Activated CD4-positive, alpha-beta memory T cell treated with anti-CD3 and anti-CD28 coated beads for 36 hours (primary cell): ENCODE measurements at places on chromosomes 16 and 17. TPM values are rescaled to one million over a fixed set of nuclear protein-coding genes. Genes with fewer than 3 reads are reported as not detected.
A peak's percentile ranks its signal among the peaks of the same experiment; 100 is the strongest.

ADAM11 gene
- 0.33 TPM for total RNA-seq

GRCh38 chr17:44132275-44132821 lies 8.9 kb upstream of the HDAC5 start:
- DNase-seq = no peak
- no peaks in the 10 kb centered on the region for H3K27me3 ChIP-seq

GRCh38 chr17:16470265-16470664 lies 21.7 kb downstream of the LRRC75A start:
- no peak for DNase-seq
- no peaks in the 10 kb centered on the region for H3K4me1 ChIP-seq
- no peaks in the 10 kb centered on the region for H3K27me3 ChIP-seq
- H3K27ac ChIP-seq = no peak overlapping the region
- peaks cover 4% of the 10 kb centered on the region for H3K36me3 ChIP-seq

DNA sequence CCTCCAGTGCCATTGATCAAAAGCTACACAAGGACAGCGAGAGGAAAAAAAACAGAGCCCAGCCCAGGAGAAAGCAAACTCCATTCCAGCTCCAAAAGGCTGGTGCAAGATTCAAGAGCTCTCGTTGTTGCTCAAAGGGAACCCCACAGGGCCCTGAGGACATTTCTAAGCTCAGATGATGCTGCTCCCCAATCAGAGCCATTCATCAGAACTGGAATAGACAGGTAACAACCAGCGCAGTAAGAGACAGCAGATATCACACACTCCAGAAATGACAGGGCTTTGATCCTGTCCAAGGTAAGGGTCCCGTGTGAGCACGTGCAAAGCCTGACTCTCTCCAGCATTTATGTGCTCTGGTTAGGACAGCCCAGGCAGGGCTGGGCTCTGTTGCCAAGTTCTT lies 20.1 kb downstream of the PMP22 start:
- H3K36me3 ChIP-seq = no peaks in the 10 kb centered on the region
- H3K4me3 ChIP-seq = no peak overlapping the region
- no peak overlapping the region for H3K27ac ChIP-seq
- peaks cover 10% of the 10 kb centered on the region for H3K27me3 ChIP-seq

DNA sequence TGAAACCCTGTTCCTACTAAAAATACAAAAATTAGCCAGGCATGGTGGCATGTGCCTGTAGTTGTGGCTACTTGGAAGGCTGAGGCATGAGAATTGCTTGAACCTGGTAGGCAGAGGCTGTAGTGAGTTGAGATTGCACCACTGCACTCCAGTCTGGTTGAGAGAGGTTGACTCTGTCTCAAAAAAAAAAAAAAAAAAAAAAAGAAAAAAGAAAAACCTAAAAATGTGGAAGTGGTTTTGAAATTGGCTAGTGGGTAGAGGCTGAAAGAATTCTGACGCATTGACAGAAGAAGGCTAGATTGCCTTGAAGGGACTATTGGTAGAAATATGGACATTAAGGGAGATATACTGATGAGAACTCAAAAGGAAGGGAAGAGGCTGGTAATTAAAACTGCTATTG lies 33.6 kb upstream of the CPPED1 start:
- DNase-seq = no peak
- H3K4me1 ChIP-seq = peaks cover 2% of the 10 kb centered on the region
- H3K4me3 ChIP-seq = no peak overlapping the region

VPS35L gene
- 38.0 TPM for total RNA-seq

DNA sequence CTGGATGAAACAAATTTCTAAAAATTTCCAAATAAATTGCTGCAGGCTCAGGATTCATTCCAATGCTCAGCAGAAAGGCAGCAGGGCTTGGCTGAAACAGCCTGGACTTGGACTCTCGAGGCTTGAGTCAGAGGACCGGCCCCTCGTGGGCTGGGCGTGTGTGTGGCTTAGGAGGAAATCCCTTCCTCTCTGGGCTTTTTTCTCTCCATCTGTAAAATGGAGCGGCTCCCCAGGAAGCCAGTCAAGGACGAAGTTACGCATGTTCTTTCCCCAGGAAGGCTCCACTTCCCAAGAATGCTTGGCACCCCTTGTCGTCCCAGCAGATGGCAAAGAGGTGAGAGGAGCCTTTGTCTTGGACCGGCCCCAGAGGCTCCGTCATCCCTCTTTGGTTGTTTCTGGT lies 13.5 kb downstream of the SLC46A1 start:
- peaks cover 2% of the 10 kb centered on the region for H3K4me1 ChIP-seq
- H3K27ac ChIP-seq = no peak overlapping the region
- no peaks in the 10 kb centered on the region for H3K27me3 ChIP-seq
- H3K4me3 ChIP-seq = no peak overlapping the region
- H3K36me3 ChIP-seq = peaks cover 35% of the 10 kb centered on the region

- no peaks in the 10 kb centered on the region for H3K27me3 ChIP-seq
- H3K4me1 ChIP-seq = peaks cover 79% of the 10 kb centered on the region
- DNase-seq = peak; percentile 59
- H3K36me3 ChIP-seq = peaks cover 20% of the 10 kb centered on the region
- peak overlapping the region; percentile 99 for H3K27ac ChIP-seq
Measured at GRCh38 chr16:87955302-87956097, 4.3 kb downstream of the BANP start.

ENPP7 gene
- not detected for total RNA-seq

PLCD3 gene
- total RNA-seq = 4.4 TPM

DNA sequence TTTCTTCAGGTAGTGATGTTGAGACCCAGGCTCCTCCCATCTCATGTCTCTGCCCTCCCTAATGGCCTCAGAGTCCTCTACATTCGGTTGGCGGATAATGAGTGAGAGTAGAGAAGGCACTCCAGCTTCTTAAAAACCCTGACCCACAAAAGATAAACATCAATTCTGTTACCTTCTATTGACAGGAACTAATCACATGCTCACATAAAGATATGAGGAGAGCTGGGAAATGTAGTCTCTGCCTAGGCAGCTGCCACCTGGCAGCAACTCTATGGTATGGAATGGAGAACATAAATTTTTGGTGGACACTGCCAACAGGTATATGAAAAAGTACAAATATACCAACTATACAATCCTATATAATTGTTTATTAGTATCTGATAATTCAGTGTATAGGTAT lies 110.7 kb upstream of the HLF start:
- no peak overlapping the region for H3K27ac ChIP-seq
- no peak overlapping the region for H3K4me3 ChIP-seq
- DNase-seq = no peak
- no peaks in the 10 kb centered on the region for H3K4me1 ChIP-seq

STH gene
- total RNA-seq = not detected

GRCh38 chr17:32586666-32587065 lies 99.9 kb downstream of the CDK5R1 start:
- H3K4me3 ChIP-seq = no peak overlapping the region
- H3K36me3 ChIP-seq = peaks cover 15% of the 10 kb centered on the region
- no peaks in the 10 kb centered on the region for H3K4me1 ChIP-seq
- H3K27ac ChIP-seq = no peak overlapping the region

DNA sequence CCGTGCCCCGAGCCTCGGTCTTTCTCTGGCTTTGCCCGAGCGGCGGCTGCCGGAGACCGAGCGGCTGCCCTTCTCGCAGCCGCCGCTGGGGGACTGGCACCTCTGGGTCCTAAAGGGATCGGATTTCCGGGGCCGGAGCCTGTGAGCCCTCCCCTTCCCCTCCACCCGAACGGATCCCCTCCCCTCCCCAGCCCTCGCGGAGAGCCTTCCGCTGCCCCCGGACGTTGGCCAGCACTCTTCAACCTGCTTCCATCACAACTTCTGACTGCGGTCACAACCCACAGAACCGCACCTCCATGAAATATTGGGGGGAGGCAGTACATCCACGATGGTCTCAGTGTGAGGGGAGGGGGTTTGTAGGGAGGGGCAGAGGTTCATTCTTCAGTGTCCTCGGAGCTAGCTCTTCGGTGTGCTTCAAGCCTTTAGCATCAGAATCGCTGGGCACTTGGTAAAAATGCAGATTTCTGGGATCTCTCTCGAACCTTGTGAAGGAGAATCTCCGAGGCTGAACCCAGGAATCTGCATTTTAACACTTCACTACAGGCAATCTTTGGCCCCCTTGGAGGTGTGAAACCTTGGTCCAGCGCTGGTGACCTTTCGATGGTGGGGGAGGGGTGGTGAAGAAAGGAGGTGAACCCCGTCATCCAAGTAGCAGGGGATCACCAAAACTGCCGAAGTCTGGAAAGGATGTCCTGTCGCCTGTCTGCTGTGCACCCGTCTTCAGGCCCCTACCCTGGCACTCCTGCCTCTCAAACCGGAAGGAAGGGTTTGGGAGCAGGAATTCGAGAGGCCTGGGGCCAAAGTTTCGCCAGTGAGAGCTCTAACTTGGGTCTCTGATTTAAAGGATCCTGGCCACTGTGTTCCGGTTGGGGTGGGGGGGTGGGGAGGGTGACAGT lies 812 bp upstream of the PPP1R9B start:
- no peaks in the 10 kb centered on the region for H3K27me3 ChIP-seq
- H3K4me1 ChIP-seq = peaks cover 38% of the 10 kb centered on the region
- peak overlapping the region; percentile 97 for H3K27ac ChIP-seq
- peak; percentile 94 for DNase-seq
- H3K4me3 ChIP-seq = peak overlapping the region; percentile 87
- peaks cover 21% of the 10 kb centered on the region for H3K36me3 ChIP-seq

- H3K4me1 ChIP-seq = no peaks in the 10 kb centered on the region
- no peak for DNase-seq
- H3K4me3 ChIP-seq = no peak overlapping the region
- H3K27me3 ChIP-seq = no peaks in the 10 kb centered on the region
- H3K27ac ChIP-seq = no peak overlapping the region
- no peaks in the 10 kb centered on the region for H3K36me3 ChIP-seq
Measured at GRCh38 chr17:69884356-69884755, 190.7 kb upstream of the KCNJ16 start.

DNA sequence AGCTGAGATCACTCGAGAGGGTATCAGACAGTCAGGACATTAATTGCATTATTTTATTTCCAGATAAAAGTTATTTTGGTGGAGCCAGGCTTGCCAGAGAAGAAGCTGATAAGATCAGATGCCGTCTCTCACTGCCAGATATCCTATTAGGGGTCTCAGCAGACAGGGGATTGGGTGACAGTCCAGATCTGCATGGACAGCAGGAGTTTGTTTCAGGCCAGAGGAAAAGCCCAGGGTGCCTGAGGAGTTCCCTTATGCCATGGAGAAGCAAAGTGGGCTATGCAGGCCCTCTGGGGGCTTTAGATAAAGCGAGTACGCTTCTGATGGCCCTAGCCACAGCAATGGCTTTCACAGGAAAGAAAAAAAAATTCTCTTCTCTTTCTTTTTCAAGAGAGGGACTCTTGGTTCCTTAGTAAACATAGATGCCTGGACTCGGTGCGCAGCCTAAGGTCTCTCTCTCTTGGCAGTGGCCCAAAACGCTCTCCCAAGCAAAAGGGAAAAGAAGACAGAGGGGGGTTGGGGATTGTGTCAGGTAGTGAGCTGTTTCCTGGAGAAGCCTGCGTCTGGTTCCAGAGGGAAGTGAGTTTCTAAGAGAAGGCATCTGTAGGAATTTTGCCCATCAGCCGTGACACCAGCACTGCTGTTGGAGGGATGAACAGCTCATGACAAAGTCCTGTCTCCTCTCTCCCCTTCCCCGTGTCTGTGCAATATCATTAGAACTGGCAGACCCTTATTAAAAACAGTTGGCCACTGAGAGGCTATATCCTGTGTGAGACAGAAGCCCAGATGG lies 166.3 kb upstream of the FOXF1 start:
- DNase-seq = no peak
- no peaks in the 10 kb centered on the region for H3K36me3 ChIP-seq
- H3K27me3 ChIP-seq = peaks cover 27% of the 10 kb centered on the region
- H3K4me1 ChIP-seq = no peaks in the 10 kb centered on the region
- no peak overlapping the region for H3K4me3 ChIP-seq
- no peak overlapping the region for H3K27ac ChIP-seq

GRCh38 chr16:14602443-14602963 lies 27.6 kb downstream of the PARN start:
- H3K27me3 ChIP-seq = no peaks in the 10 kb centered on the region
- DNase-seq = no peak
- H3K36me3 ChIP-seq = peaks cover 55% of the 10 kb centered on the region
- no peak overlapping the region for H3K4me3 ChIP-seq
- H3K4me1 ChIP-seq = no peaks in the 10 kb centered on the region
- H3K27ac ChIP-seq = no peak overlapping the region

DNA sequence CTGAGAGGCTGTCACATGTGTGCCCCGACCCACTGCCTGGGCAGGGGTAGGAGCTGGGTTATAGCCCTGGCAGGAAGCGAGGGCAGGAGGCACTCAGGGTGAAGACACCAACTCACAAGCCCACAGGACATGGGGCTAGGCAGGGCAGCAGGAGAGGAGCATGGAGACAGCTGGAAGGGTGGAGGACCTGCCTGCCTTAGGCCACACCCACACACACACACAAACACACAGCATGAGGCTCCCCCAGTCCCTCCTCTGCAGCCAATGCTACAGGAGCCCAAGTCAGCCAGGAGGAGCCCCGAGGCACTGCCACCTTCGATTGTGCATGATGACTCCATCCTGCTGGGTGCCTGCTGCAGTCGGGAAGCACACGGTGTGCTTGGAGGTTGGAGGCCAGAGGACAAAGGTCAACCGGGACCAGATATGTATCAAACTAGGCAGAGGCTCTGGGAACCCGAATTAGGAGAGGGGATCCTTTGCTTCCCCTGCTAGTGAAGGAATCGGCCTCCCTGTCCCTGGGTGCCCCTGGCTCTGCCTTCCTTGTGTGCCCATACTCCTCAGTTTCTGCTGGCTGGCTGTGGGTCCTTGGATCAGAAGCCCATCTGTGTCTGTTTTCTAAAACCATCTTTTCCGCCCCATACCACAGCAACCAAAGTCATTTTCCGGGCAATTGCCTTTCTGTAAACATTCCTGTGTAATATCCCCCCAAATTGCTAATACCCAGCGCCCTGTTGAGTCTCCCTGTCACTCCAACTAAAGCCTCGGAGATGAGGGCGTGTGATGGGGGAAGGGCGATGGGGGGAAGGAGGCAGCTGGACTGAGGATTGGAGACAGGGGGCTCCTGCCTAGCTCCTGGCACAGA lies 20.5 kb downstream of the SRCIN1 start:
- no peak overlapping the region for H3K4me3 ChIP-seq
- no peaks in the 10 kb centered on the region for H3K36me3 ChIP-seq
- no peak for DNase-seq
- no peak overlapping the region for H3K27ac ChIP-seq

DNA sequence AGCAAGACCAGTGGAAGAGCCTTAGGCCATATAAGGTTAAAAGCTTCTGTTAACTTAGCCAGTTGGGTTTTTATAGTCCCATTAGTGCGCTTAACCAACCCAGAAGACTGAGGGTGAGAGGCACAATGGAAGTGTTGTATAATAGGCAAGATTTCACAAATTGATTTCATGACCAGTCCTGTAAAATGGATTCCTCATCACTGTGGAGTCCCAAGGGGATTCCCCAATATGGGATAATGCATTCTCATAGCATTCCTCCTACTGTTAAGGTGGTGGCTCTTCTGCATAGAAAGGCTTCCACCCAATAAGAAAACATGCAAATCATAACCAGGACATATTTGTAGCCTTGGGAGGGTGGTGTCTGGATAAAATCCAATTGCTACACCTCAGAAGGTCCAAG lies 22.1 kb upstream of the B4GALNT2 start:
- H3K36me3 ChIP-seq = no peaks in the 10 kb centered on the region
- no peak for DNase-seq
- no peaks in the 10 kb centered on the region for H3K4me1 ChIP-seq
- peaks cover 2% of the 10 kb centered on the region for H3K27me3 ChIP-seq
